ENCODE measurements at places on chromosomes 2 and 18.
A peak's percentile ranks its signal among the peaks of the same experiment; 100 is the strongest.

GRCh38 chr2:219426534-219427136 lies 8.0 kb upstream of the SPEG start:
- DNase-seq = no peak

DNA sequence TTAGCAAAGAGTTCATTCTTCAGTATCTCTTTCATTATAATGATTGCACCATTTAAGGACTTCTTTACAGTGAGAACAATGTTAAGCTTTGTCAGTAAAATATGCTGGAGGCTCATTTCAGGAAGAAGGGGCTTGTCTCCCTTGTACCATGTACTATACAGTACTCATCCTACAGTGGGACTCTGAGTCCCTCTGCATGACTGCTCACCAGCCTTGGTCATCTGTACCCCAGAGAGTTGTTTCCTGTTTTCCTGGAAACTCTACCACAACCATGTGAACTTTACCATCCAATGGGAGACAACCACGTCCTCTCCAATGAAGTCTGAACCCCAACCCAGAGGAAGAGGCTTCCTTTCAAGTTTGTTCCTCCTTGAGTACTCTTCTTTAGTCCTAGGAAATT lies 1171.1 kb upstream of the CRIM1 start:
- no peak for DNase-seq

GRCh38 chr2:3244486-3244885 lies 133.1 kb downstream of the EIPR1 start:
- DNase-seq = no peak

DNA sequence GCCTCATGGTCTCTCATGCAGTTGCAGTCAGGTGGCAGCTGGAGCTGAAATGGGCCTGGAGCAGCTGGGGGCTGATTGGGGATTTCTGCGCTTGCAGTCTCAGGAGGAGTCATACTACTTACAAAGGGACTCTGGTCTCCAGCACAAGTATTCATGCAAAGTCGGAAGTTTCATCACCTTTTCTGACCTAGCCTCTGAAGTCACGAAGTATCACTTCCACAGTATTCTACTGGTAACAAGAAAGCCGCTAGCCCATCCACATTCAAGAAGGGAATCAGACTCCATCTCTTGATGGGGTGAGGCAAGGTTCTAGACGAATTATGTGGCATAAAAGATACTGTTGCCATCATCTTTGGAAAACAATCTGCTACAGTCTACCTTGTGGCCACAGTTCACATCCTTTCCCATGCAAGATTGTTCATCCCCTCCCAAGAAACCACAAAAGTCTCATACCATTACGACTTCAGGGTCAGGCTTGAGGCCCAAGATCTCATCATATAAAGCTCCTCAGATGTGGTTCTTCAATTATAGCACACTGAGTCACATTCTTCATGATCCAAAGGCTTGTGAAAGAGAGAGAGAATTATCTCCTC lies 95.3 kb downstream of the SMC6 start:
- DNase-seq = no peak

DNA sequence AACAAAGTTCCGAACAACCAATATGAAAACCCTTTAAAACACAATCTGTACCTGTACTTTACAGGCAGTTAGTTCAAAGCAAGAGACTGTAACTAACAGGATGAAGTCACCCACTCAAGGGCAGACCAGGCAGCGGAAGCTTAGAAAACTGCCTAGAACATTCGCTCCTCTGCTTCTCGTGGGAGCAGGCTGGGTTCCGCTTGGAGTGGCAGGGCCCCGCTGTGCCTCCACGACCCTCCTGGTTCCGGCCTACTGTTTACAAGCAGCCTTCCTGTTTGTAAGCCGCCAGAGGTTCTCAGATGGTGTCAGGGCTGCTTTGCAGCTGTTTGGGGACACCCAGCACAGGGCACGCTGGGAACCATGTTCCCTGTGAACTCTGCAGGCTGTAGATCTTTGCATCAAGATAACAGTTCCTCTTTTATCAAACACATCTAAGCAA lies 31.3 kb downstream of the CIB4 start:
- DNase-seq = peak; percentile 11

DNA sequence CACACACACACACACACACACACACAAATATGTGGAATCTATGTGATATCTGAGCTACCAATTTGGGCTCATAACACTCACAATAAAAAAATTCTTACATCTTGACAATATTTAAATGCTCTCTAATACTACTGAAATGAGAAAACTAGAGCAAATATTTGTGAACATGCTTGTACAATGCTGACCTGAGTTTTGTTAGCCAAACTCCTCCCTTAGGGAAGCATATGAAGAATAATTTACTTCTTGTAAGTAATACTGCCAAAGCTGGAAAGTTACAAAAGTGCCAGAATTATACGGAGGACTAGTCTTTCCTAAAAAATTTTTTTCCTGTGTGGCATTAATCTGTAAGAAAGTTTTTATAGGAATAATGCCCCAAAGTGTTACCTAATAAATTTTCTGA lies 18.5 kb downstream of the MBD2 start:
- DNase-seq = no peak

DNA sequence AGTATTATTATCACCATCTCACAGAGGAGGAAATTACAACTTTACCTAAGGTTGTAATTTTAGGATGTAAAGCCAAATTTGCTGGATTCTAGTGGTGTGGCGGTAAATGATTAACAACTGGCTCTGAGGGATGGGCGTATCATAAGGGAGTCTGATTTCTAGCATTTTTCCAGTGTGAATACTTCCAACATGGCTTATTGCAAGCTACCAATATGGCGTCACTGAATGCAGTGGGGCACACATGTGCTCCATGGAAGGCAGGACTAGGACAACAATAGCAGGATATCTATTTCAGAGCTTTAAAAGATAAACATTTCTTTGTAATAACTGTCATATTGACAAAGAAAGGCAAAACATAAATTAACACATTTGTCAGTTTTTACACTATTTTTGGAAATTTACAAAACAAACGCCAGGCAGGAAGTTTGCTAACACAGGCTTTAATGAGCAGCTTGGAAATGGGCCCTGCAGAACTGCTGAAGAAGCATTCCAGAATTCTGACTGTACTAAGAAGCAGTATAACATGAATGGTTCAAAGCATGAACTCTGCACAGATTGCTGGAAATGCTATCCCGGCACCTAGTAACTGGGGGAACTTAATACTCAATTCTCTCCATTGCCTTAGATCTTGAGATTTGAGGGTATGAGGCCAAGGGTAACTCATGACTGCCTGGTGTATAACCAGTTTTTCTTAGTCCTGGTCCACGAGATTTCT lies 439.3 kb upstream of the MAP2 start:
- no peak for DNase-seq

DNA sequence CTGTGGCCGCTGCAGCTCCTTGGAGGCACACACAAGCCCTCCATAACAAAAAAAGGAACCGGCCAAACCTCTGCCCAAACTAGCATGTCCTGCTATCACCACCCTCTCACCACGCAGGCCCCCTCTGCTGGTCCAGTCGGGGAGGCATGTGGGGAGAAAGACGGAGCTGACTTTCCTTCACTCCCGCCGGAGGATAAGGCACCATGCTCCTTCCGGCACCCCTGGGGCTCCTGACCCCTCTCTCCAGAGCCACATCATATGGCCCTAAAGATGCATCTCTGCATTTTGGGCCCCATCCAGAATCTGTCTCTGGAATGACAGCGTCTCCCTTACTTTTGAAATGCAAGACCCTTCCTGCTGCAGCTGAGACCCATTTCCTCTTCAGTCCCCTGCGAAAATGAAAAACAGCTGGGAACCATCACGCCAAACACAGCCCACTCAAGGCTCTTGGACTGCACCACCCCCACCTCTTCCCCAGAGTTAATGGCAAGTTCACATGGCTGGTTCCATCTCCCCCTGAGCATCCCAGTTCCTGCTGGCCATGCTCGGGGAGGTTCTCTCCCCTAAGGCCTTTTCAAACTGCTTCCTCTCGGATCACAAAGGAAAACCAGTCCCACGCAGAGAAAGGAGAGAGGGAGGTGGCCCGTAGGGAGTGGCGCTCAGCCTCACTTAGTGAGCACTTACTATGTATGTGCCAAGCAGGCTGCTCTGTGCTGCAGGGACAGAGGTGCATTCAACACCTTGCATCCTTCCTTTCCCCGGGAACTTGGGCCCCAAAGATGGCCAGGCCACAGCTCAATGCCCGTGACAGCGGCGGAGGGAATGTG lies 35.2 kb upstream of the MLPH start:
- DNase-seq = no peak

GRCh38 chr2:160290598-160290997 lies 90.5 kb upstream of the ITGB6 start:
- DNase-seq = no peak

DNA sequence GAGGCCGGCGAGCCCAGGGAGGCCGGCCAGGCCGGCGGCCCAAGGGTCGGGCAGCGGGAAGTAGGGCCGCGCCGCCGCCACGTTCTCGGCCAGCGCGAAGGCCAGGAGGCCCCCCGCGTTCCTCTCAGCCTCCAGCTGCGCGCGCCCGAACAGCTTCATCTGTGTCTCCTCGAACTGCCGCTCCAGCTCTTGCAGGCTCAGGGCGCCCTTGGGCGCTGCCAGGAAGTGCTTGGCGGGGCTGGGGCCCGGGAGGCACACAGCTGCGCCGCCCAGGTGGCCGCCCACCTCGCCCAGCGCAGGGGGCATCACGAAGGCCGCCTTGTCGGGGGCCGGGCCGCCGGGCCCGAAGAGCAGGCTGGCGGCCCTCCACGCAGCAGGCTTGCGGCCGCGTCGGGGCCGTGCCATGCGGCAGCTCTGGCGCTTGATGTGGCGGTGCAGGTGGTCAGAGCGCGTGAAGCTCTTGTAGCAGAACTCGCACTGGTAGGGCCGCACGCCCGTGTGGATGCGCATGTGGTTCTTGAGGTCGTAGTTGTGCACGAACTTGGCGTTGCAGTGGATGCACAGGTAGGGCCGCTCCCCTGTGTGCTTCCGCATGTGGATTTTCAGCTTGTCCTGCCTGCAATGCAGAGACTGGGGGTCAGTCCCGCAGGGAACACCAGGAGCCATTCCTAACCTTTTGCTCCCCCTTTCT lies 99.0 kb upstream of the SMAD2 start:
- DNase-seq = no peak

DNA sequence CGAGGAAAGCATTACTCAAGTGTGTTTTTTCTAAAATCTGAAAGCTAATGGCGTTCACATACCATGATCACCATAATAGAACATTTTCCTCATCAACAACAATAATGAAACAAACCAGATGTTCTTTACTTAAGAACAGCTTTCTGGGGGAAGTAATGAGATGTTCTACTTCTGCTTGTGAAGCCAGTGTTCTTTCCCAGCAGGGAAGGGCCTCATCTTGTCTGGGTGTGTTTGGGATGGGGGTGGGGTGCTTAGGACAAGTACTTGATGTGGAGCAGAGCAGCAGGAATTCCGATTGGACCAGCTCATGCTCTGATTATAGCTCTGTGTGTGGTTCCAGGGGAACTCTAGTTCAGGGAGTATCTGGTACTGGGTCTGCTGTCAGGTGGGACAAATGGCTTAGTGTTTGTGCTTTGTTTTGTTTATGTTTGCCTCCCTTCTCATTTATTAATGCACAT lies 163.0 kb upstream of the NOSTRIN start:
- no peak for DNase-seq

- DNase-seq = peak; percentile 53
Observed at GRCh38 chr2:196268538-196269338, 97.4 kb upstream of the STK17B start.

- peak; percentile 53 for DNase-seq
Observed at GRCh38 chr2:174595116-174595809, 2.3 kb downstream of the WIPF1 start.

GRCh38 chr2:30588994-30589393 lies 141.9 kb downstream of the LCLAT1 start:
- DNase-seq = no peak

GRCh38 chr2:188787021-188787657 lies 187.0 kb upstream of the COL3A1 start:
- DNase-seq = no peak

GRCh38 chr2:81412681-81413080 lies 1108.1 kb upstream of the LRRTM1 start:
- no peak for DNase-seq

- DNase-seq = peak; percentile 38
Observed at GRCh38 chr2:24972315-24972961, 683 bp upstream of the DNAJC27 start.

DNA sequence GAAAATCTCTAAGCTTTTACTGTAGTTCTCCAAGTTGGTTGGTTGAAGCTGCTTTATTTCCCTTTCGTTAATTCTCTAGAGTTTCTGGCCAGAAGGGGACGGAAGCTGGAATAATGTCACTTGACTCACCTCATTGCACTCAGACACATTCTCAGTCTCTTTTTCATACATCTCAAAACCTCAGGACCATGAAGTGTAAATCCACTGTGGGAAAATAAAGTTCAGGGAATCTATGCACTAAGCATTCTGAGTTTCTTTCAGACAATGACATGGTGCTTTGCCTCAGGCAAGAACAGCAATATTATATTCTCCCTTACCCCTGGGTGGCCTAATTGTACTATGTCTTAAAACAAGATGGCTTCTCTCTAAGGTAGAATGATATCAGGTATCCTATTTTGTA lies 167.8 kb downstream of the PRPF40A start:
- no peak for DNase-seq

GRCh38 chr2:226423498-226423960 lies 376.1 kb downstream of the IRS1 start:
- DNase-seq = peak; percentile 49
